ENCODE measurements at places on chromosomes 5 and 9. TPM values are rescaled to one million over a fixed set of nuclear protein-coding genes. Genes with fewer than 3 reads are reported as not detected.

RICTOR gene
- 44.7 TPM for total RNA-seq

GRCh38 chr9:131239161-131239975, 36.9 kb downstream of the FAM78A start:
- DNase-seq = no peak

GRCh38 chr5:9239626-9240025, 306.2 kb downstream of the SEMA5A start:
- DNase-seq = no peak

- DNase-seq = no peak
These were observed 151.7 kb upstream of the RFX3 start for GRCh38 chr9:3677541-3677940.
